CD4-positive, alpha-beta T cell treated with Interferon alpha-2 for 1 hour (primary cell): ENCODE measurements at places on chromosomes 3 and 15.

DNA sequence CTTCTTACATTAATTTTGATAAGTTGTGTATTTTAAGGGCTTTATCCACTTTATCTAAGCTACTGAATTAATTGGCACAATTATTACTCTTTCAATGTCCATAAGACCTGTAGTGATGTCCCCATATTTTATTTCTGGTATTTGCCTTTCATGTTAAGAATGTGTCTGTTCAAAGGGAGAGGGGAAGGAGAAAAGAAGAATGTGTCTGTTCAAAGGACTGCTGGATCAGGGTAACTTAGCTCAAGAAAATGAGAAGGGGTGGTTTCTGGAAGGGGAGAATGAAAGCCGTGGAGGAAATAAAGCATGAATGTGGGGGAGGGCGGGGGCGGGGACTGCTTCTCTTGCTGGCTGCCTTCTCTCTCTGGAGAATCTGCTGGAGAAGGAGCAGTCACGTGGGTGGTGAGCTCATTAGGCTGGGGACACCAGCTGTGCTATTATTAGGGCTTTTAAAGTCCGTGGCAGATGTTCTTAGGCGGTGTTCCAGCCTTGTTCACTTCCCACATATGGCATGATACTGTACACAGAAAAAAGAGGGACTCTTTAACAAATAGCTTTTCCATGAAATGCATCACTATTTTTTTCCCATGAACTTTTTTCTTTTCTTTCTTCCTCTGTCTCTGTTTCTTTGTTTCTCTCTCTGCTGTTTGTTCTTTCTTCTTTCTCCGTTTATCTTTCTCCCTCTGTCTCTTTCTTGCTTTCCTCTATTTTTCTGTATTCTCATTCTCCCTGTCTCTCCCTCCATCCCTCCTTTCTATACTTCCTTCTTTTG, 63.7 kb upstream of the ULK4 start:
- peak; percentile 14 for DNase-seq

DNA sequence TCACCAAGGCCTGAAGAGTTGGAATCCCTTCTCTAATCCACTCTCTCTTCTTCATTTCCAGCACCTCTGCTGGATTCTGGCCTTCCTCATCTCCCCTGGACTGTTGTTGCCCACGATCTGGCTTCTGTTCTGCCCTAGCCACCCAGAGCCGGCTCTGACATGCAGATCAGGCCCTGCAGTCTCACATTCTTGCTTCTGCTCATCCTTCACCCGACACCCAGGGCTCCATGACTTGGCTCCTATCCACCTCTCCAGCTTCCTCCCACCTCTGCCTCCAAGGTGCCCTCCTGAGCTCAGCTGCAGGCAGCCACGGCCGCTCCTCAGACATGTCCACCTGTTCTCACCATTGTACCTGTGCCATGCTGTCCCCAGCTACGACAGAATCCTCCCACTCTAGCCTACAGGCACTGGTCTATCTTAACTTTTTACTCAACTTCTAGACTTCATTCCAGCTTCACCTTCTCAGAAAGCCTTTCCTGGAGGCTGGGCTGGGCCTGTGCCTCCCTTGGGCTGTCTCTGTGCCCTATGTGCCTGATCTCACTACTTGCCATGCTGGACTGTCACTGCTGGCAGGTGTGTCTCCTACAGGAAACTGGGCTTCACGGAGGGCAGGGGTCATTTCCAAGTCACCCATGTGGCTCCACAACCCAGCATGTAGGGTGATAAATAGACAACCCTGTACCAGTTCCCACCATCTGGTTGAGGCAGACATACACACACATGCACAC, 16.0 kb upstream of the TBC1D21 start:
- no peak for DNase-seq

DNA sequence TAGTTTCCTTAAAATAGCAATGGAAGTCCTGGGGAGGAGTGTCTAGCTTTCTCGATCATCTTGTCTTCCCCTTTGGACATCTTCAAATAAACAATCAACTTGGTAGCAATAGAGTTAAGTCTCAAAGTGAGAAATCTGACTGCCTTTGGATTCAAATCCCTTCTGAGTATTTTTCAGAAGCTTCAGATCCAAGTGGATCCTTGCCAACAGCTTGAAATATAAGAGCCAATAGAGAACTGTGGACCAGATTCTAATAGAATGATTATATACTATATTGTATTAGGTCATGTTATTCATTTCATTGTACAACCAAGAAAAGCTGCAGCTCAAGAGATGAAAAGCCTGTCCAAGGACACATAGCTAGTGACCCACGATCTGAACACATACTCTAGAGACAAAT, 60.2 kb downstream of the SYNPR start:
- no peak for DNase-seq

GRCh38 chr15:87850916-87851315, 405.6 kb downstream of the NTRK3 start:
- DNase-seq = no peak

- no peak for DNase-seq
These were observed 121.9 kb downstream of the TMEM266 start for GRCh38 chr15:76181705-76182107.

DNA sequence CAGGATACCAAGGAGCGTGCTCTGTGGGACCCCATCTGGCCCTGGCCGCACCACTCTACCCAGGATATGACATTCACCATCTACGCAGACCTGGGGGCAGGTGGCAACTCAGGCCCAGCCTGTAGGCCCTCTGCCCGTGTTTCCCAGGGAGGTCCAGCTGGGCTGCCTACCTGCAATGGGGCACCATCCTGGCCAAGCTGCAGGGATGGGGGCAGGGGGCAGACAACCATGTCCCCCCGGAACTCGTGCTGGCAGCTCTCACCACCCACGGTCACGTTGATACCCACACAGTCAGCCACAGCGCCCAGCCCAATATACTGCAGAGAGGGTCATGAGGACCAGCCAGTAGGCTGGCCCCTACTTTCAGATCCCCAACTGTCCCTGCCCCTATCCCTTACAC, 7.9 kb downstream of the MST1R start:
- no peak for DNase-seq

DNA sequence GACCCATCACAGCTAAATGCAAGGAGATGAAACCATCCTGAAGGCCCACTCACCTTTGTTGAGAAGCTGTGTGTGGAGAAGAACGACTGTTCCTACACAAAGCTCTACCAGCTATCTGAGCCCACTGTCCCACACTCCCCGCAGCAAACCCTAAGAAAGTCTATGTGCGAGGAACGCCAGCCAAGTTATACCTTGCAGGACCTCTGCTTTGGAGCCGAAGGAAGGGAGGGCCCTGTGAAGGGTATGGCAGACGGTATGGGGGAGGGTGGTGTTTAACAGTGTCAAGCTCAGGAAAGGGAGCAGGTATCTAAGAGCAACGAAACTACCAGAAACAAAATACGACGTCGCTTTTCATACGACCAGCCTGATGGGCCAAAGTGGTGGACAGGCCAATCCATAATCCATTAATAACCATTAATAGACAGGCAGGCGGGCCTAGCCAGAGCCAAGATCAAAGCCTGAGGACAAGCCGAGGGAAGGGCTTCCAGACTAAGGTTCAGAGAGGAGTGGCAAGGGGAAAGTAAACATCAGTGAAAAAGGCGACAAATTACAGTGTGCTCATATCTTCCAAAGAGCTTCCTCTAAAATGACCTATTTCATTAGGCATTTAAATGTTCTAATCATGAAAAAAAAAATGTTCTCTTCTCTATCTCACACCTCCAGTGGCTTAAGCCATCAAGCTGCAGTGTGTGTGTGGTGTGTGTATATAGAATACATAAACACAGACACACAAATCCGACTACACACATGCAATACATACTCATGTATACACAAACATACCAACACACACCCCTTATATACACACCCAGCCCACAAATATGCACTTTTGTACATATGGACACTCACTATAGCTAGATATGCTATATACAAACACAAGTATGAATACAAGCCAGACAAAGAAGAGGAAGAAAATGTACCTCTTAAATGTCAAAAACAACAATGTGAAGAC, 43.9 kb downstream of the PTPN23 start:
- DNase-seq = no peak

DNA sequence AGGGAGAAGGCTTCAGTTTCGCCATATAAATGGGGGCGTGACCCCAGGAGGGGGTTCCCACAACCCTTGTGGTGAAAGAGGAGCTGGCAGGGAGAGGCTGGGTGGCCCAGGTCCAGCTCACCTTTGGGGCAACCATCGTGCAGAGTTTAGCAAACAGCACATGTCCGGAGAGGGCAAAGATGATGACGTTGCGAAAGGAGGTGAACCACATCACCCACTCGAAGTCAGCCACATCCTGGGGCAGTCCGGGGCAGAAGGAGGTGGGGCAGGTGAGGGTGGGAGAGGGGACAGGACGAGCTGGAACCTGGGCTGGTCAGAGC, 3.7 kb downstream of the HHATL start:
- DNase-seq = no peak

DNA sequence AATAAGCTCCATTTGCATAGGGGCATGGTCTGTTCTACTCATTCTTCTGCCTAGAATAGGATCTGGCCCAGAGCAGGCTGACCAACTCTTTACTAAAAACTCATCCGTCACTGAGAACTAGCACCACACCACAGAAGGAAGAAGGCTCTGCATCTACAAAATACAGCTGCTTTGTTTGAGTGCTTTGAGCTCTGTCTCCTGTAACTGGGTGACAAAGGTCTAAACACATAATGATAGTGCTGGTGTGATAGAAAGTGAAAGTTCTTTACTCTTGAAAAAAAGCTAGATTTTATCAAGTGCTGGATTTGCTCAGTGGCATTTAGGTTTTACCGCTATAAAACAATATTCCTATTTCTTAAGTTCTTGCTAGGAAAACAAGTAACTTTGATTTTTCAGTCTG, 140.7 kb downstream of the FHIT start:
- DNase-seq = no peak

DNA sequence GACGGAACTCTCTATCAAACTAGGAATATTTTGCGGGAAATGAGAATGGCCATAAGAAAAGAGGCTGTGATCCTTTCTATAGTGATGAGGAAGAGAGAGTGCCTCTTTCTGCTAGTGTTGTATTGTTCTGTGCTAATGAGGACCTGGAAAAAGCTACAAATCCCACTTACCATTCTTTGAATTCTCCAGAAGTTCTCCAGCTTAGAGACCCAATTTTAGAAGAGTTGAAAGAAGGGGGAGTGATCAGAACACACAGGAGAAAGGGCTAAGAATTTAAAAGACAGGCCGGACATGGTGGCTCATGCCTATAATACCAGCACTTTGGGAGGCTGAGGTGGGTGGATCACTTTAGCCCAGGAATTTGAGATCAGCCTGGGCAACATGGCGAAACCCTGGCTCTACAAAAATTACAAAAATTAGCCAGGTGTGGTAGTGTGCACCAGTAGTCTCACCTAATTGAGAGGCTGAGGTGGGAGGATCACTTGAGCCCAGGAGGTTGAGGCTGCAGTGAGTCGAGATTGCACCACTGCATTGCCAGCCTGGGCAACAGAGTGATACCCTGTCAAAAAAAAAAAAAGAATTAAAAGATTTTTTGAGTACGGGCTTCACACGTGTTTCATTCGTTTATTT, 126.9 kb downstream of the IQCH start:
- DNase-seq = no peak

DNA sequence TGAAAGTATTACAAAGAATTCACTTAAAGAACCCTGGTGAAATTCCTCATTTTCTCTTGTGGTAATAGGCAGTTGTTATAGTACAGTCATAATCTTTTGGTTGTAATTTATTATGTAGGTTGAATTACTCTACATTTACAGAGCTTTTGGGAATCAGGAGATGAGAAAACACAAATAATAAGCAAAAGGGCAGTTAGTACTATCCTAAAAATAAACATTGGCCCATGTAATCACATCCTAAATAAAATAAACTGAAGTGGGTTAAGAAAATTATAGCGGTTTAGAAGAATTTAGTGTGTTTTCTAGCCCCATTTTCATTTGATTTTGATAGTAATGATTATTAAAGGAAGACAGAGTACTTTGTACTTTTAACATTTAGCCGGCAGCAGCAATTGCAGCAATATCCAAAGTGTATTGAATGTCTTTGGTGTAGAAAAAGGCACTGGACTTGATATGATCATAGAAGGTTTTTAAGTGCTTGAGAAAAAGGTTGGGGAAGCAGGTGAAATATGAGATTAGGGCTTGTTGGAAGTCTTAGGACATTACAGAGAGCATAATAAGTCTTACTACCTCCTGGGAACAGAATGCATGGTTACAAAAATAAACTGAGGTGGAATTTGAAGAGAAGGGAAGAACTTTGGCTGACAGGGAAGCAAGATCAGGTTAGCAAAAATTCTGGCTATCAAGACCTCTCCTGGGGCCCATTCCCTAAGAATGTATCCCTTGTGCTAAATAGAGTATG, 79.9 kb downstream of the MBNL1 start:
- DNase-seq = no peak

GRCh38 chr3:73745526-73746191, 120.9 kb upstream of the PDZRN3 start:
- no peak for DNase-seq

DNA sequence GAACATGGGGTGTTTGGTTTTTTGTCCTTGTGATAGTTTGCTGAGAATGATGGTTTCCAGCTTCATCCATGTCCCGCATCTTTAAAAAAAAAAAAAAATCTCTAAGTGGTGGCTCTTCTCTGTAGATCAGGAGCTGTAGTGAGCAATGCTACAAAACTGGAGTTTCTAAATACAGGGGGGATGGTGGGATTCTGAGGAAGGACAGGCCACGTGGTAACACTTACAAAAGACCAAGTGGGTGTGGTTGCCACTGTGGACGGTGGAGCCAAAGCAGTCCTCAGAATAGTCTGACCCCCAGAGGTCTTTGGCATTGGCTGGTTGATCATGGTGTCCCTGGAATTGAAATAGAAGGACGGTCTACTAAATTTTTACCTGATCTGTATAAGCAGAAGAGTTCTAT, 7.7 kb downstream of the CCRL2 start:
- DNase-seq = no peak

DNA sequence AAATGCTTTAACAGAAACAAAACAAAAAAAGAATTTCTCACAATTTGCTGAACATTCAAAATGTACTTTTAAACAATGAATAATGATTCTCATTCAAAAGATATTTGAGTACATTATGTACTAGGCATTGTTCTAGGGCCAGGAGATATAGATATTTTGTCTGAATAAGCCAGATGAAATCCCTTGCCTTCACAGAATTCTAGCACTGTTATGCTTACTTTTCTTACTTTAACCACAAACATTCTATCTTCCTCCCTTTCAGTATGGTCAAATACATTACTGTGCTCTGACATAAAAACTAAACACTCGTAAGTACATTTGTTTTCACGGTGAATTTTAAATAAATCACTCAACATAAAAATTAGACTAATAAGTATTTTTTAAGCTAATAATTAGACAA, 116.7 kb downstream of the ADAM10 start:
- DNase-seq = no peak

GRCh38 chr3:113898892-113899291, 48.9 kb upstream of the ZDHHC23 start:
- DNase-seq = no peak

DNA sequence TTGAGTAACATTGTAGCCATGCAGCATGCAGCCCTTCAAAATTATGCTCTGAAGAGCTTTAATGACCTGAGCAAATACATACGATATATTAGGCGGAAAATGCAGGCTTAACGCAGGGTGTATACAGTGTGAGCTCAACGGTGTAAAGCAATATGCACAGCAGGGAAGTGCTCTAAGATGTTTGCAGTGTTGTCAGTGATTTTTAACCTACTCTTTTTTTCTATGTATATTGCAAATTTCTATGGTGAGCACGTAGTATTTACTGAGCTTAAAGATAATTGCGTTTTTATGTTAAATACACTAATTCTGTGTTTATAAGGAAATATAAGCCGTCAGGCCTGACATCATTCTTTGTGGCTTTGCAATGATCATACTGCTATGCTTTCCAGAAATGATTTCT, 42.1 kb downstream of the DGKG start:
- no peak for DNase-seq
